ENCODE measurements at places on chromosomes 16 and 17.

DNA sequence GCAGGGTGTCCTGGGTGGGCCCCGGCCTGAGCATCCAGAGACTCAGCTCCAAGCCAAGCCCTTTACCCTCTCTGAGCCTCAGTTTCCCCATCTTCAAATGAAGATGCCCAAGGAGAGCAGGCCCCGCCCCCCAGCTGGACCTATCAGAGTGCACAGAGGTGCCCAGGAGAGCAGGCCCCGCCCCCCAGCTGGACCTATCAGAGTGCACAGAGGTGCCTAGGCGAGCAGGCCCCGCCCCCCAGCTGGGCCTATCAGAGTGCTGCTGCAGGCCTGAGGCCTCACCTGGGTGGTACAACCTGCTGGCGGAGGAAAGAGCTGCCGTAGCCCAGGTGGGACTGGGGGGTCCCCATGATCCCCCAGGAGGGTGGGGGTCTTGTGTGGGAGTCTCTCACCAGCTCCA lies 3.4 kb upstream of the SSTR5 start:
- DNase-seq, result no peak

GRCh38 chr17:4759776-4760236 lies 11.9 kb upstream of the TM4SF5 start:
- no peak for DNase-seq

DNA sequence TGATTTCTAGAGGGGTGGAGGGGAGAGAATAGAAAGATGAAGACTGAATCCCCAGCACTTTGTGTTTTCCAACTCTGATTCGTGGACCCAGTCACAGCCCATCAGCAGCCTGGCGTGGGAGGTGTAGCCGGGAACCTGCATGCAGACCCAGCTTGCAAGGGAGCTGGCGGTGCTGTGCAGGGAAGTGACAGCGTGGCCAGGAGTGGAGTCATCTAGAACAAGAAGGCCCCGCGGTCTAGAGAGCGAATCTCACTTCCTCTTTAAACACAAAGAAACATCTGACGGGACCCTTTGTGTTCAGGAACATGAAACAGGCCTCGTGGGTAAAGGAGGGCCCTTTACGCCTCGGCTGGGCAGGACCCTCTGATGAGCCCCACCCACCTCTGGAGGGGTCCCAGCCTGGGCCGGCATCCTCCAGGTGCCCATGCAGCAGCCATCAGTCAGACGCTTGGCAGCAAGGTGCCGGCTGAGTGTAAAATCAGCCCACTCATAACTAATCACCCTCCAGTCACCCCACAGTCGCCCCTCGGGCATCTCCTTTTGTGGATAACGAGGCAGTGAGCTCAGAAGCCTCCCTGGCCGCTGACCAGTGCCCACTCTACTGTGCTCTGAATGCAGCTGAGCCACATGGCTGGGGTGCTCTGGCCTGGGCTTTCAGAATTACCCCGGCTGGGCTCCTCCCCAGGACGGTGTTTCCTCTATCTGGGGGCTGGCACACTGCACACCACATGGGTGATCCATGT lies 4.4 kb downstream of the SNAI3 start:
- DNase-seq, result no peak

DNA sequence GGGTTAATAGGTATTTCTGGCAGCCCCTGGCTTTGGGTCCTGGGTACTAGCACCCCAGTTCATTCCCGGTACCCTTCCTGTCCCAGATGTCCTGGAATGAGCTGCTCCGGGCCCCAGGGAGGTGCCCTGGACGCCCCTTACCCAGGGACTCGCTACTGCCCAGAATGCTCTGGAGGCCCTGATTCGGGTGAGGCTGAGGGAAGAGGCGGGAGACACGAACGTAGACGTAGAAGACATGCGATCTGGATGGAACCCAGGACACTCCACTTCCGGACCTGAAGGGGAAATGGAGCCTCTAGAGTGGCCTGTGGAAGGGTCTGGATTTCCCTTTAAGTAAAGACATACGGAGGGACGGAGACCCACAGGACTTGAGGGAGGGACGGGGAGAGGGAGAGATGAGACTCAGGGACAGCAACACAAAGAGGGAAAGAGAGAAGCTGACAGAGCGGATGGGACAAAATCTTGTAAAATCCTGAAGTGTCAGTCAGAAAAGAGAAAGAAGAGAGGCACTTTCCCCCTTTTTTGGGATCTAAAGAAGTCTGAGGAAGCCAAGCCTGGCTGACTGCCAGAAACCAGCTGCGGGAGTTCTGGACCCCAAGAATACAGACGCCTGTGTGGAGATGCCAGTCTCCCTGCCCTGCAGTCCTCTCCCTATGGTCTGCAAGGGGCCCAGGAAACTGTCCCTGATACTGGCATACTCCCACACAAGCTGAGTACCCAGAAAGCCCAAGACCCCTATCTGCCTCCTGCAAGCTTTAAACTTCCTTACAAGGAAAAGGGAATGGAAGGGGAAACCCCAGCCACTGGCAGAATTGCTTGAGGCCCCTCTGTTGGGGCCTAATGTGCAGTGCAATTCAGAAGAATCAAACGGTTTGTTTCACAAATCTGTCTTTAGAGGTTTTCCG lies 1.0 kb upstream of the HOXB13 start:
- no peak for DNase-seq

DNA sequence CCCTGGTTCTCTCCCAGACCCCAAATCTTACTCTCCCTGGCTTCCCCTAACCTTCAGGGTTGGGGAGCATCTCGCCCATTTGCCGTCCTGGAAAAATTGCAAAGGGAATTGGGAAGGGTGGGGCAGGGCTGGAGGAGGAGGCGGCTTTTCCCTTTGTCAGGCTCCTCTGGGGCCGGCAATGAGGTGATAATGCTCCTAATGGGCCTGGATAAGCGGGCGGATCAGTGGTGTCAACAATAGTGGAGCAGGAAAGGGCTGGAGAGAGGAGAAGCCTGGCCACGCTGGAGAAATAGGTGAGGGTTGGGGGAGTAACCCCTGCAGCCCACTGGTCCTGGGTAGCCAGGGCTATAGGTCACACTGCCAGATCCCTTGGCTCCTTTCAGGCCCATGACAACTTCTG lies 12.3 kb downstream of the SCN4A start:
- DNase-seq, result no peak

DNA sequence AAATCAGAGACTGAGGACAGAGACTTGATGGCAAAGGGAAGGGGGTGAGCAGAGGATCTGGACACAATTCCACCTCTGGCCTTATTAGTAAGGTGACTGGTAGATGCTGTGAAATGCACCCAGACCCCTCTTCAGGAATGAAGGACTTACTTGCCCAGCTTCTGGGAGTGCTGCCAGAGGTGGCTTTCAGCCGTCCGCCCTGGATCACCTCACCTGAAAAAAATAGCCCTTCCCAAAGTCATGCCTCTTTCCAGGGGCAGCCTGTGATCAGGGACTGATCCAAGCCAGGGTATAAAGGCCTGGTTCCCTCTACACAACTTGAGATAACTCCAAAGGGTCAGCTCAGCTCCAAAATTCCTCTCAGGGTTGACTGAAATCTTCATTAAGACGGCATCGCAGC lies 20.4 kb upstream of the TMEM220 start:
- no peak for DNase-seq

DNA sequence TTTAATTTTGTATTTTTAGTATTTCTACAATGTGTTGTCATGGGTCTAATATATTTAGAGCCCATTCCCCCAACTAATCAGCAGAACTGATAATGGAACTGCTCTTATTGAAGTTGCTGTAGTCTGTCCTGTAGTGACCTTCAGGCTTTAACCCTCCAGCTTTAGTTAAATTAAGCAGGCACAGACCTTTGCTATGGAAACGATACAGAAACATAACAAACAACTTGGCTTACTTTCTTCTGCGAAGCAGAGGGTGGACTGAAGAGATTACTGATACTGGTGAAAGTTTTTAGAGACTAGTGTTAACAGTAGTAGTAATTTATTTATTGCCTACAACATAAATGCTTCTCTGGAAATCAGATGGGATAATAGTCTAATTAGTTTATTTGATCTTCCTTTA lies 61.4 kb downstream of the NFATC3 start:
- no peak for DNase-seq

- no peak for DNase-seq
These were observed 24.3 kb upstream of the TMEM220 start for GRCh38 chr17:10754109-10754508.

- DNase-seq, result no peak
These were observed 2.7 kb downstream of the MAFG start for GRCh38 chr17:81924557-81925532.

- DNase-seq, result no peak
These were observed 59.0 kb downstream of the ACSM2A start for GRCh38 chr16:20510323-20510722.

DNA sequence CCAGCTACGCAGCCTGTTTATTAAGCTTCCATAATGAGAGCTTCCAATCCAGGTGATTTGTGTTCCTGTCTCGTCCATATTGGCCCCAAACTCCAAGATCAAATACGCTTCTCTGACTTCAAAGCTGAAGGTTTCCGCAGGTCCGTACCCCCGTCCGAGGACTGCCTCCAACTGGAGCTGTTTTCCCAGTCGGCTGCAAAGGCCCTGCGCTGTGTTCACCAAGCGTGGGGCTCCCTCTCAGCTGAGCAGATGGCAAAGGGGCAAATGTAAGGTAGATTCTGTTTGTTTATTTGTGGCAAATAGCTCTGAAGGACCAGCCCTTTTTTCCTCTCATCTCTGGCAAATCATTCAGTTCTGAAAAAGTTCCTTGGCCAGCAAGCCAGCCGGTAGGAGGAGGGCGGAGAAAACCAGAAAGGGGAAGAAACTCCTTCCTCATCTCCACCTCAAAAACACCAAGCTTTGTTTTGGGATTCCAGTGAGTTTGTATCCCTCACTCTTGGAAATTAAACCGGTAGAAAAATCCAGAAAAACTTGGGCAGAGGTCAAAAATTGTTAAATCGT lies 35.2 kb downstream of the NXN start:
- no peak for DNase-seq

DNA sequence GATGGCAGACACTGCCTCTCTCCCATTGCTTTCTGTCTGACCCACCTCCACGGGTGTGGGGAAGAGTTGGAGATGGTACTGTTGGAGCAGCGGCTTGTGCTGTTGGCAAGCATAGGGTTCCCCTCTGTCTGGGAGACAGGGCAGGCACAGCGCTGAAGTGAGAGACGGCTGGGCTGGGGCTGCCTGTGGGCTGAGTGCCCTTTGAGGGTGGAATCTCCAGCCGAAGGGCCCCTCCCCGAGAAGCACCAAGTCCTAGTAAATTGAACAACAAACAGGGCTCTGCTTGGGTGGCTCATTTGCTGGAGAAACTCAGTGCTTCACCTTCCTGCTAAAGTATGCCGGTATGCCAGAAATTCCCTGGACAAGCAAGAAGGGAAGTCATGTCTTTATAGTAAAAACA lies 79.7 kb downstream of the KSR1 start:
- no peak for DNase-seq

GRCh38 chr16:56257666-56258342 lies 66.5 kb downstream of the GNAO1 start:
- DNase-seq, result no peak

GRCh38 chr17:21233581-21234347 lies 19.4 kb downstream of the NATD1 start:
- DNase-seq, result no peak

DNA sequence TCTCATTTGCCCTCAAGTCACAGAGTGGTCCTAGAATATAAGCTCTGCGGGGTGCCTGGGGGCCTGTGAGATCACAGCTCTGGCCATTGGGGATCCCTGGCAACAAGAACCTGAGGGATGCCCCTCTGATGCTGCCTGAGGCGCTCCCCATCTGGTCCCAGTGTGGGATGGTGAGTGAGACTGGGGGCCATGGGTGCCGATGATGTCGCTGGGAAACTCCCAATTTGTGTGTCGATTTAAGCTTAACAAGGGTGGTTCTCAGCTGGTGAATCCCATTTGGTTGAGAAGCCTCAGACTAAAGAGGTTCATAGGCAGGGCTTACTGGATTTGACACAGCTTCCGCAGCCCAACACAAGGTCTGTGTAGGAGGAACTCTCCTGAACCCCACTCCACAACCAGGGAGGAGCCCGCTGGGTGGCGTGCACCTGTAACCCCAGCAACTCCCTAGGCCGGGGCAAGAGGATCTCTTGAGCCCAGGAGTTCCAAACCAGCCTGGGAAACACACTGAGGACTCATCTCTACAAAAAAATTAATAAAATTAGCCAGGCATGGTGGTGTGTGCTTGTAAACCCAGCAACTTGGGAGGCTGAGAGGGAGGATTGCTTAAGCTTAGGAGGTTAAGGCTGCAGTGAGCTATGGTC lies 63.7 kb upstream of the SIAH1 start:
- DNase-seq, result no peak

GRCh38 chr16:46918905-46919792 lies 35.0 kb downstream of the GPT2 start:
- no peak for DNase-seq

DNA sequence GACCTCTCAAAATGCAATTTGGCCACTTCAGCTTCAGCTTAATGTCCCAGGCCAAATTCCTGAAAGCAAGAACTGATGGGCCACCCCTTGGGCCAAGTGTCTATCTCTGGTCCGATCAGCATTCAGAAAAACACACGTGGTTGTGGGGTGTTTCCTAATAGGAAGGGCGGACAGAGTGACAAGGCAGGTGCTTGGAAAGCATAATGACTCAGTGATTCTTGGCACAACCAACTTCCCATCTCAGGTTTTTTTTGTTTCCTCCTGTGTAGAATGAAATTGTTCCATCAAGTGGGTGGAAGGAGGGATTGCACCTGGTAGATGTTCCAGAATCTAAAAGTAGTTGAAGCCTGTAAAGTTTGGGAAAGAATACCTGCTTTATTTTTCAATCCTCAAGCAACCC lies 155.6 kb downstream of the HS3ST2 start:
- DNase-seq, result no peak

DNA sequence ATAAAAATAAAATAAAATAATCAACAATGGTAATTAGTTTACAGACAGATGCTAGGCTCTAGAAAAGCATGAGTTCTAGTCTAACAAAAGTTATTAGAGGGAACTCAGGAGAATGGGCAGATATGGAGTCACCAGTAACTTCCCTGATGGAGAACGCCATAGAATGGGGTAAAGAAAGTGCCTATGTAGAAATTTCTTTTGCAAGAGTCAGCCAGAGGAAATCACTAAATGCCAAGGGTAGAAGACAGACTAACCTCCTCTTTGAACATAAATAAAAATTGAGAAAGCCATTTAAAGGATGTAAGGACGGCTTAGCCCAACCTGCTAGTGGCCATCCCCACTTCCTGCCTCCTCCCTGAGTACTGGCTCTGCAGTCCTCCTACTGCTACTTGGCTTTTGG lies 141.6 kb downstream of the VPS53 start:
- DNase-seq, result no peak

DNA sequence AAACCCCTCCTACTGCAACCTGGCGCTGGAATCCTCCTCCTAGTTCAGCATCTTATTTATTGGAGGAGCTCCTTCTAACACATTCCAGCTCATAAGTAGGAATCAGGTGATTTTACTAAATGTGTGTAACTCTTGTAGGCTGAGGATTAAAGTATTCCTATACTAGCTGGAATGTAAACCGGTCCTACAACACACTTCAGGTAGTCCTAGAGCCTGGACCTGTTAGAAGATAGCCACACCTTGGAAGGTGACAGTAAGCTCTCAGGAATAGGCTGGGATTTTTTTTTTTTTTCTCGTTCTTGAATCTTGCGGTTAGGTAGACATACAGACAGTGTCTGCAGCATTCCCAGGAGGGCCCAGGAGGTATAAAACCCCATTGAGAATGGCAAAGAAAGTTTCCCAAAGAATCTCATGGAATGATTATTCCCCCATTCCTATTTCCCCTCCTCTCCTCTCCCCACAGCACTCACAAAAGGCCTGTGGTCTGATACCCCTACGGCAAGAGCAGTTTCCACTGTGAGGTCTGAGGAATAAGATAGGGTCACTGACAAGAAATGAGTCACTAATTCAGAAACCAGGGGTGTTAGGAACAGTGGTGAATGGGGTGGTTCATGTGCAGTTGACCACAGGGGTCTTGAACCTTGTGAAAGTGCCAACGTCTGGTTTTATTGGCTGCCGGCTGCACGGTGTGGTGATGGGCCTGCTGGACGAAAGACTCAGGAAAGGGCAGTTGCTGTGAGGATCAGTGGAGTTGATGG lies 267.1 kb downstream of the UTP18 start:
- no peak for DNase-seq
